ENCODE measurements at places on chromosomes 11 and 22. TPM values are rescaled to one million over a fixed set of nuclear protein-coding genes. Genes with fewer than 3 reads are reported as not detected.

NRGN gene
- 4.9 TPM for total RNA-seq

CFAP300 gene
- 1.2 TPM for total RNA-seq

OR5B17 gene
- total RNA-seq: not detected

LRRC55 gene
- total RNA-seq: 0.12 TPM

MMP11 gene
- total RNA-seq: 41.6 TPM

CD3E gene
- not detected for total RNA-seq

ARL2 gene
- total RNA-seq: 96.7 TPM

PTGDR2 gene
- total RNA-seq: 2.0 TPM

DNA sequence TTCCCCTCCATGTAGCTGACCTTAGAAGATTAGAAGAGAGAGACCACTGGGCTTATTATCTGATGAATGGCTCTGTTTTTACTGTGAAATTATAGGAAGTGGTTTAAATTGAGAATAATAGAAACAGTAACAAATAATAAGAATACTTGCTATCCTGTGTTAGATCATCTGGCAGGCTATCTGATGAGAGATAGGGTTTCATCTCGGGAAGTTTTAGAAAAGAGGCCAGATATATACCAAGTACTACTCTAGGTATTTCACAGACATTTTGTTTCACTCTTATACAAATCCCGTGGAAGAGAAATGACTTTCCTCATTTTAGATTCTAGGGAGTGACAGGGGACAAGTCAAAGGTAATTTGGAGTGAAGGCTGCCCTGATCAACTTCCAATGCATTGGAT is 198.4 kb downstream of the MAML2 start:
- DNase-seq: no peak

DNA sequence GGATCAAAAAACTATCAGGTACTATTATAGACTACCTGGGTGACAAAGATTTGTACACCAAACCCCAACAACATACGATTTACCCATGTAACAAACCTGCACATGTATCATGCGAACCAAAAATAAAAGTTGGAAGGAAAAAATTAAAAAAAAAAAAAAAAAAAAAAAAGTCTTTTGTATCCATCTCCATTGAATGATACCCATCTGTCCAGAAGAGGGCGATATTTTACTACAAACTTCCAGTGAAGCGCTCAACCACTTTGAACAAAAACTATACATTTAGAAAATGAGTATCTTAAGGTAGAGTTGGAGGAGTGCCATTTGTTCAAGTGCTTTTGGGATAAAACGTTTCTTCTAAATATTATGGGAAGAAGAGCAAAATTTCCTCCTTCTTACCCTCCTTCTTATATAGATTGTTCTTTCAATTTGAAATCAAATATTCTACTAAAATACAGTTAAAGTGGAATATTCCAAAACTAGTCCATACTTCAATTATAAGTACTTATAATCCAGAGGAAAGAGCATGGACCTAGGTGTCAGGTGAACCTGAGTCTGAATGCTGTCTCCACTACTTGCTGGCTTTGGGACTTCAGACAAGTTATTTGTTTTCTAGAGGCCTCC is 23.3 kb downstream of the ARL14EP start:
- DNase-seq: no peak

DNA sequence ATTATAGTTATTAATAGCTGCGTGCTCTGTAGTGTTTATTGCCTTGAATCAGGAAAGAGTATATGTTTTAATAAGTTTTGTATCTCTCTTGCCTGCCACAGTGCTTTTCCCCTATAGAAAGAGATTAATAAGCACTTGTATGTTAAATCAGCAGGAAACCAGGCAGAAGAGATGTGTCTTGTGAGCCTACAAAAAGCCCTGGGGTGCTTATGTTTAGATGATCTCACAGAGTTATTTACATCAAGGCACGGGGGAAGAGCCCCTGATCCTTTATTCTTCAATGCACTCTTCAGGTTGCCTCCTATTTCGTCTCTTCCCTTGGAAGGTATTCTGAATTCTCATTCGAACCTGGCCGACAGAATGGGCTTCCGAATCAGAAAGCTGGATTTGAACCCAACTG is 183.0 kb downstream of the MAML2 start:
- no peak for DNase-seq

GRCh38 chr22:40641269-40641668 is 4.8 kb upstream of the MRTFA start:
- DNase-seq: no peak

DNA sequence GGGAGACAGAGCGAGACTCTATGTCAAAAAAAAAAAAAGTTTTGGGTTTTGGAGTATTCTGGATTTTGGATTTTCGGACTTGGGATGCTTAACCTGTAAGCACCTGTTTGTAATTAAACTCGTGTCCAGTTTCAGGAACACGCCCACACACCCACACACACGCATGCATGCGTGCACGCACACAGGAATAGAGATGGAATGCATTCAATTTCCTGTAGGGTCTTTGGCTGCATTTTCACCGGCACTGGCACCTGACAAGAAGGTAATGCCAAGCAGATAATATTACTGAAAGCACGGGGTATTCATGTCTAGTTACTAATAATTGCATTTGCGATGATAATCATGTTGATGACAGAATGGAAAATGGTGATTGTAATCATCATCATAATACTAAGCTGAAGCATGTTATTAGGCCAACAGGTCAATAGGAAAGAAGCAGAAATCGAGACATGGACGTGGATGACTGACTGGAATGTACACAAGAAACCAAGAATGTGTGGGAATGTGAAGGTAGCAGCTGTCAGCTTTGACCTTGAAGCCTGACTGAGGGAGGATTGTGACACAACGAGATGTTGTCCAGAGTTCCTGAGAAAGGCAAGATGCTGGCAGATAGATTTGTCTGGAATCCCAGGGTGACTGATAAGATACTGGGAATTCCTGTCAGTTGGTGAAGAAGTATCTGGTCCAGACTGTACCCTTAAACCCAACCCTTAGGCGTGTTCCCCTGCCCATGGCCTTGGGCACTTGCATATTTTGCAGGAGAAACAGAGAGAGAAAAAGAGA is 108.6 kb downstream of the SYN3 start:
- DNase-seq: no peak

DNA sequence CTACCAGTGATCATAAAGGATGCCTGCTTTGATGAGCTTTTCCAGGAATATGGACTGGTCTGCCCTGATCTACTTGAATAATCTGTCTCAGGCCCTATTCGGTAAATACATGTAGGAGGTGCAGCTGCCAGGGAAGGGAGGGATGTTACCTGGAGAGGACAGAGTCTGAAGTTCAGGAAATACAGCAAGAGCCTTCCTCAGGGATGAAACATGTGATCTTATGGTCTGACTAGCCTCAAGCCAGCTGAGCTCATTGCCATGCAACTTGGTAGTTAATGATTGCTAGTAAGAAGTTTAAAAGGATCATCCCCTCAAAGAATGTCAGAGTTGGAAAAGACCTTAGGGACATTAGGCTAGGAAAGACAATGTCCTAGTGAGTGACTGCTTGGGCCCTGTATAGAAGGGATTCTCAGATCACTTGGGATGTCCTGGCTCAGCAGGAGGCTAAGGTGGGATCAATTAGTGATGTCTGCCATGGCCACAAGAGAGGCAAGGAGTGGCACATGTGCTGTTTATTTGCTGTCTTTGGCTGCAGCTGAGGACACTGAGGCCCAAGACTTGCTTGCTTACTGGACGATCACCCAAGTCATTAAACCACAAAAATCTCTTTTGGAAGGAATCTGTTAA is 18.5 kb downstream of the PTPRJ start:
- no peak for DNase-seq

GRCh38 chr11:63837027-63837688 is 1.8 kb upstream of the MARK2 start:
- DNase-seq: peak; percentile 63

- no peak for DNase-seq
Measured at GRCh38 chr11:115964091-115964490, 459.9 kb upstream of the CADM1 start.

GRCh38 chr11:65850217-65851082 is 7.5 kb downstream of the CFL1 start:
- DNase-seq: no peak

DNA sequence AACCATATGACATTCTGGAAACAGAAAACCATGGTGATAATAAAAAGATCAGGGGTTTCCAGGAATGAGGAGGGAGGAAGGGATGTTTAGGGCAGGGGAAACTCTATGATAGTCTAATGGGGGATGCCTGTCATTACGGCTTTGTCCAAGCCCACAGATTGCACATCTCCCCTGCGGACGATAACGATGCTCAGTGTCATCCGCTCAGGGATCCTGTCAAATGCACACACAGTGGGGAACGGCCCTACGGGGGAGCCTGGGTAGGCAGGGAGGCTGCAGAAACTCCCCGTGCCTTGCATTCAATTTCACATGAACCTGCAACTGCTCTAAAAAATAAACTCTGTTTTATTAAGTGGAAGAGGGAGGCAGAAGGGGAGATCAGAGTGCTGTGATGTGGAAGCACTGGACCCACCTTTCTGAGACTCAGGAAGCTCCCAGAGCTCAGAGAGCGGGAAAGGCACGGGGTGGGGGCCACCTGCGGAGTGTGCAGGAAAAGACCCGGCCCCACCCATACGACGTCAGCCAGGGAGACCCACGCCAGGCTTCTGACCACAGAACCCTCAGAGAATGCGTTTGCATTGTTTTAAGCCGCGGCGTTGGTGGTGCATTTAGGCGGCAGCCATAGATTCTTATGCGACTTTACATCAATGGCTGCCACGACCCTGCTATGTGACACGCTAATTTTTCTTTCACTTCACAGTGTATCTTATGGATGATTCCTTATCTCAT is 543.5 kb downstream of the BRD1 start:
- DNase-seq: no peak
